MM.1S (cell line): ENCODE measurements at places on chromosomes 7 and 10.

- no peak for DNase-seq
Observed at GRCh38 chr7:1936006-1936310, 265.9 kb downstream of the ELFN1 start.

- no peak for DNase-seq
Observed at GRCh38 chr7:12759151-12759550, 71.7 kb downstream of the ARL4A start.

- DNase-seq, result no peak
Observed at GRCh38 chr10:44293306-44293778, 91.6 kb downstream of the CXCL12 start.

DNA sequence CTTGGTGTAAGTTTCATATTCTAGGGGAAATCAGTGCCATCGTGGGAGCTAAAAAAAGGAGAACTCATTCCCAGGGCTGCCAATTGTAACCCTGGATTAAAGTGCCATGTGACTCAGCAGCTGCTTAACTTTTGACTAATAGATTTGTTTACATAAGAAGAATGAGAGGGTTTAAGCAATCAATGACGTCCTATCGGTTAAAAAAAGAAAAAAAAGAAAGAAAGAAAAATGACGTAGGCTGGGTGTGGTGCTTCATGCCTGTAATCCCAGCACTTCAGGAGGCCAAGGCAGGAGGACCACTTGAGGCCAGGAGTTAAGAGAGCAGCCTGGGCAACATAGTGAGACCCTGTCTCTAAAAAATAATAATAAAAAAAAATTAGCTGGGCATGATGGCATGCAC is 116.2 kb upstream of the AFAP1L2 start:
- DNase-seq, result no peak

DNA sequence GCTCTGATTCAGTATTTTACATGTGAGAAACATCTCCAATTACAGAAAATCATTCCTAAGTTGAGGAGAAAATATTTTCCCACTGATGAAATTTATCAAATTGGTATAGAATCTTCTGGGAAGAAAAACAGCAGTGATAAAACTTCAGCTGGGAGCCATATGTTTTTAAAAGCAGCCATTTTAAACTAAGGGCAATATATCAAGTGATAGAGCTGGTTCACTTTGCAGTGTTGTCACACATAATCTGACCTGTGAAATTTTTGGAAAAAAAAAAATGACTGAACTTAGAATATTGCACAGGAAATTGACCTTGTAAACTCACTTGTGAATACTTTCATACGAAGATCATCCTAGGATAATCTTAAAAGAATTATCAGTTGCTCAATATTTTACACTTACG is 10.5 kb upstream of the EZH2 start:
- DNase-seq, result no peak

DNA sequence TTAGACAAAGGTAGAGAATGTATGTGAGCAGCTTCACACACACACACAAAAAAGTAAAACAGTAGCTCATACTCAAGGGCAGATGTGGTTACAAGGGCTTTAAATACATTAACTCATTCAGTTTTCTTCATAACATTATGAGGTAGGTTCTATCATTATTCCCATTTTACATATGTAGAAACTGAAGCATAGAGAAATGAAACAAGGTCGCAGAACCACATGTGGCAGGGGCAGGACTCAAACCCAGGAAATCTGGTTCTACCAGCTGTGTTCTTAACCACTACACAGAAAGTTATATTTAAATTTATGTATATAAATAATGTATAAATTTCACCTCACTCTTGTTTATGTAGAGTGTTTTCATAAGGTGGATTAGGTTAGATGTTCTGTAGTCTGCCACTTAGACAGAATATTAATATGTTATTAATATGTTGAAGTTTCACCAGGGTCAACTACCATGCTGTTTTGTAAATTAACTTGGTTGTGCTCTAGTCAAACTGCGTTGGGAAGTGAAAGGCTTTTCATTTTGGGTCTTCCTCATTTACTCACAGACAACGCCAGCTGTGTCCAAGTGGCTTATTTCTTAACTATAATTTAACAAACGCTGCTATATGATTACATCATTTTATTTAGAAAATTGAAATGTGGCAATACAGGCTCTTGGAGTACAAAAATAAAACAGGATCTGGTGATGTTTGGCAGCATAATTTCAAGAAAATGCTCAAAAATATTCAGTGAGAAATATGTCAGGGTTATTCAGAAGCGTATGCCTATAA is 138.4 kb downstream of the MDFIC start:
- DNase-seq, result no peak

DNA sequence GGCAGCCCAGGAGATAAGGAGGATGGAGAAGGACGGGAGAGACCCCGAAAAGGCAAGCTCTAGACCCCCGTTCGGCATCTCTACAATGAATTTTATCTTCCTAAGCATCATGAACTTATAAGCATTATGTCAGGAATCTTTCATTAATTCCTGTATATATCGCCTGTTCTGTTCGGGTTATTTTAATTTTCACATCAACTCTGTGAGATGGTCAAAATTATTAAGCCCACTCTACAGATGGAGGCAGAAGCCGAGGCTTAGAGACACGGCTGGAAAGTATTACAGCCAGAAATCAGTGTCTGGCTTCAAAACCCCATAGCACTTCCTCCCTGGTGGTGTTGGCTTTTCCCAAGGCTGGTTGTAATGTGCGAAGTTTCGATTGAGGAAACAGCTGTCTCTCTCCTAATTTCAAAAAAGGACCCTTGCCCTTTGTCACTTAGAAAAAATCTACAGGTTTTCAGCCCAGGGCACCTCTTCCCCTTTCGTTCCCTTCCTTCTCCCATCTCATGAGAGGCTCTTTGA is 1.5 kb upstream of the GRM8 start:
- DNase-seq, result no peak
